ENCODE measurements at places on chromosomes 3 and 15.

GRCh38 chr3:175059788-175060187 is 200.7 kb downstream of the NAALADL2 start:
- no peak for DNase-seq

GRCh38 chr3:172277151-172277652 is 171.1 kb downstream of the GHSR start:
- no peak for DNase-seq

GRCh38 chr15:64699751-64700388 is 75.5 kb downstream of the RBPMS2 start:
- DNase-seq: no peak

- no peak for DNase-seq
Observed at GRCh38 chr15:85527895-85528294, 147.5 kb downstream of the AKAP13 start.

DNA sequence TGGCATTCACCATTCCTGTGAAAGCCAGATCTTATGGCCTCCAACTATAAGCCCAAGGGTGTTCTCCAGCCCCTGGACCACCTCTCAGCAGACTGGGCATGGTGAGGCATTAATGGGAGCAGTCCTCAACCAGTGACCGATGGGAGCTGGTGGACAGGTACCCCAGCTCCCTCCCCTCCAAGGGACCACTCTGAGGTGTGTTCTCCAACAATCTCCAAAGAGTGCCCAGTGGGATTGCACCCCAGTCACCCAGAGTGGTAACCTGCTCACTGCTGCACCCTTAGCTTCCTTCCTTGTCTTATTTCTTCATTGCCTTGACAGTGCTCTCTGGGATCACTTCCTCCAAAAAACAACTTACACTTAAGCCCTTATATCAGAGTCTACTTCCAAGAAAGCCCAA is 8.2 kb upstream of the ITGA11 start:
- no peak for DNase-seq

GRCh38 chr3:181630853-181631252 is 80.9 kb upstream of the SOX2 start:
- no peak for DNase-seq

DNA sequence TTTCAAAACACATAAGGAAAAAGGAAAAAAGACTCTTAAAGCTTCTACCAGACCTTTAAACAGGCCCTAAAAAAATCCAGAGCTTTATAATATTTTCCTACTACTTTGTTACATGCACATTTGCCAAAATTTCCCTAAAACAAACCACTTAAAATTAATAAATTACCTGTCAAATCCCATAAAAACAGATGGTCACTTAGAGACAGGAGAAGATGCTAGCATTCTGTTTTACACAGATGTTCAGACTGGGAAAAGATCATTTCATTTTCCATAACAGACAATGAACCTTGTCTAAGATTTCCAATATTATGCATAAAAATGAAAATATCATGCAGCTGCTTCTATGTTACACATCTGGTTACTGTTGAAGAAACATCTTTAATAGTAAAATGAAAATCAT is 66.6 kb downstream of the SUCLG2 start:
- no peak for DNase-seq

GRCh38 chr3:141469720-141470119 is 17.1 kb upstream of the RASA2 start:
- DNase-seq: no peak

DNA sequence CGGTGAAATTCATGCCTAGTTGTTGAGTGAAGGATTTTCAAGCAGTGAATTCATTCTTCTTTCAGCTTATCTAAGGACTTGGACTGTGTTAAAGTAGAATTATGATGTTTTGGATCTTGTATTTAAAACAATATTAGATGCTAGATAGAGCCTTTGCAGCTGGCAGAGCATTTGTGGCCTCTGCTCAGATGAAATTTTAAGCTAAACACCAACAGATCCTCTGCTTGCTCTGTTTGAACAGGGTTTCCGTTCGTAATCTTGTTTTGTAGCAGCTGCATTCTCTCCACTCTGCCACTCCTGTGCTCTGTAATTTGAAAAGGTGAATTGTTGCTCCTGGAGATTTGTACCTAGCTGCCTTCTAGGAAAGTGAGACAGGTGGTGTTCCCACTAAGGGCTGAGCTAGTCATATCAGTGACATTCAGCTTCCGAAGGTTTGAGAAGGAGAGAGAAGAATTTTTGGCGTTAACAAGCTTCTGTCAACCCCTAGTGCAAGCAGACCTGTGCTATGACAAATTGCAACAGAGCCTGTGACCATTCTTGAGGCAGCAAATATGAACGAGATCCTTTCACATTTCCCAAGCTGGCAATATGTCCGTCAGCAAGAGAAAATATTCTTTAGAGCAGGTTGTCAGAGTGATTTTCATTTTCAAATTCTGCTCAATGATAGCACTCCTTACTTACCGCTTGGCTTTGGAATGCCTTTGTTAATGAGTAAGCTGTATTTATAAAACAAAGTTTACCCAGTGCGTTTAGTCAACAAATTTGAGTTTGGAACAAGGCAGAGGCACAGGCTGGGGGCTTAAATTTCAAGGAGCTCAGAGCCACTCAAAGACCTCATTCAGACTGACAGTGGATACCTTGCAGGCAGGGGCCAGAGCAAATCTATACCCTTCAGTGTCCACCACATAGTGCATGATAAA is 5.3 kb downstream of the CHST2 start:
- no peak for DNase-seq

- DNase-seq: no peak
Observed at GRCh38 chr3:158313338-158313927, 203.5 kb downstream of the RSRC1 start.

- no peak for DNase-seq
Observed at GRCh38 chr3:131540821-131541220, 38.0 kb upstream of the MRPL3 start.

- DNase-seq: no peak
Observed at GRCh38 chr3:61582846-61583245, 21.5 kb downstream of the PTPRG start.

DNA sequence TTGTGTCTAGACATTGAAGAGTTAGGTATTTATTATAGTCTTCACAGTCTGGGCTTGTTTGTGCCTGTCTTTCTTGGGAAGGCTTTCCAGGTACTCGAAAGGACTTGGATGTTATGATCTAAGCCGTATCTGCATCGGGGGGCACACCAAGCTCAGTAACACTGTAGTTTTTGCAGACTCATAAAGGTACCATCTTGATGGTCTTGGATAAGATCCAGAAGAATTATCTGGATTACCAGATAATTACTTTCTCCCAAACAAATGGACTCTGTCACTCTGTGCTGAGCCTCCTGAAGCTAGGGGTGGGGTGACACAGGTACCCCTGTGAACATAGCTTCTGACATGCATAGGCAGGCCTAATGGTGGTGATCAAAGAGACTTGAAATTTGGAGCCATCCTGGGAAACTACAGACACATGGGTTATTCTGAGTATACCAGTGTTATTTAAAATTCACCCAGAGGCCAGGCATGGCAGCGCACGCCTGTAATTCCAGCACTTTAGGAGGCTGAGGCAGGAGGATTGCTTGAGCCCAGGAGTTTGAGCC is 238.6 kb upstream of the TPM1 start:
- no peak for DNase-seq

DNA sequence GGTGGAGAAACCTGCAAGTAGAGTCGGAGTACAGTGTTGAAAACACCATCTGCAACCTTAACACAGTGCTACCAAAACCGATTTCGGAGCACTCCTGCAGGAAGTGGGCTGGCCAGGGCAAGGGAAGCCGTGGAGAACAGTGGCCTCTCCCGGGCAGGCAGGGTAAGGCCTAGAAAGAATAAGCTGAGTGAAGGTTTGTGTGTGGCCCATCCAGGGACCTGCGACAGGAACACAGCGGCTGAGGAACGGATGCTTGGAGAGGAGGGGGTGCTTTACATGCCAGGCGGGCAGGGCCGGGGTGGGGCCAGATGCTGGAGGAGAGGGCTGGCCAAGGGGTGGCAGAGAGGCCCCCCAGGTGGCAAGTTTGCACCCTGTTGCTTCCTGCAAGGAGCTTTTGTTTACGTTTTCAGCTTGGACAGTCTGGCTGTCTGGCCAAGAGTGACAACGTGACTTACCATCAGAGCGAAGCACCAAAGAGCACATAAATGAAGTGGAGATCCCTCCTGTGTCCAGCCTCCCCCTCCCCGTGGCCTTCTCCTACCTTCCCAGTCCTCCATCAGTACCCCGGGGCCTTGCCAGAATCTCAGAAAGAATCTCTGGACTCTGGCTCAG is 156.5 kb downstream of the PGPEP1L start:
- peak; percentile 89 for DNase-seq

- DNase-seq: no peak
Observed at GRCh38 chr3:190197346-190197763, 76.7 kb upstream of the P3H2 start.

- no peak for DNase-seq
Observed at GRCh38 chr3:183108001-183108449, 8.7 kb upstream of the MCCC1 start.
